ENCODE measurements at places on chromosomes 2 and 18.
A peak's percentile ranks its signal among the peaks of the same experiment; 100 is the strongest.

- DNase-seq, result no peak
Measured at GRCh38 chr2:18440141-18440661, 120.3 kb downstream of the RDH14 start.

GRCh38 chr2:9095690-9096089 is 92.2 kb upstream of the MBOAT2 start:
- DNase-seq, result no peak

DNA sequence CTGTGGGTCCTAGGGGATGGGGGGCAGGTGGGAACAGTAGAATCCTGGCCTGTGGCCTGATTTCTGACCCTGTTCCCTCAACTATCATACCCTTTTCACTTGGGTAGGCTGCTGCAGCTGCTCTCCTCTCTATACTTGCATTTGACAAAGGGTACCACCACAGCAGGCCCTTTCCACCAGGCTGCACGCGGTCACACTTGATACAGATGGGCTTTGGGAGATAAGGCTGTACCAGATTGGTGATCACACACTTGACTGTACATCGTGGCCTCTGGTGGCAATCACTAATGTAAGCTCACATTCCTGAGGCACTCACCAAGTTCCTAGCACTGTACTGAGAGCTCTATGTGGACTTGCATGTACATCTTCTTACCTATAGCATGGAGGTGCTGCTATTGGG is 1.6 kb upstream of the RALB start:
- DNase-seq, result no peak

DNA sequence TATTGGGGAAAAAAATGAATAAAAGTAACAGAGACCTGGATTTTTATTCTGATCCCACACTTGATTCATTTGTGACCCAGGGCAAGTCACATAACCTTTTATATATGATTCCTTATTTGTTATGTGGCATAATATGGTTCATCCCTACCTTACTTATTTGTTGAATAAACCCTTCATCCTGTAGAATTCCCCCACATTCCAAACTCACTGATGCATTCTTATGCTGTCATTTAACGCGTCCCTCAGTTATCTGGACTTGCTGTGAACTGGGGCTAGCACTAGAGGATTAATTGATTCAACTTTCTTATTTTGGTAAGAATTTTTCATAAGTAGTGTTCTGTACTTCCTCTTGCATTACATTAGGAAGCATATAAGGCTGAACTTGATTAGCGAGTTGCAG is 384.7 kb upstream of the RAB12 start:
- DNase-seq, result no peak

- DNase-seq, result no peak
Measured at GRCh38 chr2:15287447-15288184, 273.5 kb downstream of the NBAS start.

DNA sequence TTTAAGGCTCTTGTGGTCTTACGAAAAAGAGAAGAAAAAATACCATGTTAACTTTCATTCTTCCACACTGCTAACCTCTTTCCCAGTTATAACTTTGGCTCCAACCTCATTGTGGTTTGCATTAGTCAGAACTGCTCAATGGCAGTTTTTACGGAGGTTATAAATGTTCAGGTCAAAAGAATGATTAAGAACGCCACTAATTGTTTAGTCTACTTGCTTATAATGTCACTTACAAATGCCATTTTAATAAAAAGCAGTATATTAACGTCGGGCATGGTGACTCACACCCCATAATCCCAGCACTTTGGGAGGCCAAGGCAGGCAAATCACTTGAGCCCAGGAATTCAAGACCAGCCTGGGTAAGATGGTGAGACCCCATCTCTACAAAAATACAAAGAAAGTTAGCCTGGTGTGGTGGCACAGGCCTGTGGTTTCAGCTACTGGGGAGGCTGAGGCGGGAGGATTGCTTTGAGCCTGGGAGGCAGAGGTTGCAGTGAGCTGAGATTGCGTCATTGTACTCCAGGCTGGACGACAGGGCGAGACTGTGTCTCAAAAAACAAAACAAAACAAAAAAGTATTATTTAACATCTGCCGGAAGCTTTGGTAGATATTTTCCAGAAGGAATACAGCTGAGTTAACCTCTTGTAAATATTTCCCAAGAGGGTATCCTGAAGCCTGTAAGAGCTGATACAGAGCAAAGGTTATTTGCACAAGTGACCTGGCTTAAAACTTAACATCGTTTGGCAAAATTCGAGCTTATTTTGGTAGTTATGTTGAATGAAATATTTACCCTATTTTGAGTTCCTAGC is 5.1 kb downstream of the AGPS start:
- no peak for DNase-seq

- no peak for DNase-seq
Measured at GRCh38 chr2:162915858-162916257, 77.3 kb upstream of the KCNH7 start.

DNA sequence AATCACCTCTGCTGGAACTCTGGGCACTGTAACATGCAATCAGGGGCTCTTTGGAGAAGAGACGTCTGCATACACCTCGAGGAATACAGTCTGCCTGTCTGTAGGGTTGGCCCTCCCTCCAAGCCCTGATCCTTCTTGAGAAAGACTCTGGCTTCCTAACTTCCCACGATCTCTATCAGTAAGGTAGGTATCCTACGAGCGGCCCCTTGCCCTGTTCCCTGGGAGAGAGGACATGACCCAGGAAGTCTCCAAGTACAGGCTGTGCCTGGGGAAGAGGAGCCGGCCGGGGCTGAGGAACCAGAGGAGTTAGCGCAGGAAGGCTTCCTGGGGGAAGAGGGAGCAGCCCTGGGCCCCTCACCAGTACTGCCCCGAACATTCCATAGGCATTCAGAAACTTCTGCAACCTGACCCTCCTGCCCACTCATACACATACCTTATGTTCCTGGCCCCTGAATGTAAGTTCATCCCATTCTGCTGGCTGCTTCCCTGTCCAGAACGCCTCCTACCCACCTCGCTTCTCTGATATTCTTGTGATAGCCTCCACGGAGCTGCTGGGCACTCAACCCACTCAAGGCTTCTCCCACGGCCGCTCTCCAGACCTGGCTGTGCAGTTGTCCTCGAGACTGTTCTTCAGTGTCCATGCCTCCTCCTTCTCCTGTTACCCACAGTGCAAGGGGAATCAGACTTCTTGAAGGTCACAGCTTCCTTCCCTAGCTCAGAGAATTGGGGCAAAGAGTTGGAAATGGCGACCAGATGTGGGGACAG is 116.1 kb downstream of the CYP26B1 start:
- no peak for DNase-seq

DNA sequence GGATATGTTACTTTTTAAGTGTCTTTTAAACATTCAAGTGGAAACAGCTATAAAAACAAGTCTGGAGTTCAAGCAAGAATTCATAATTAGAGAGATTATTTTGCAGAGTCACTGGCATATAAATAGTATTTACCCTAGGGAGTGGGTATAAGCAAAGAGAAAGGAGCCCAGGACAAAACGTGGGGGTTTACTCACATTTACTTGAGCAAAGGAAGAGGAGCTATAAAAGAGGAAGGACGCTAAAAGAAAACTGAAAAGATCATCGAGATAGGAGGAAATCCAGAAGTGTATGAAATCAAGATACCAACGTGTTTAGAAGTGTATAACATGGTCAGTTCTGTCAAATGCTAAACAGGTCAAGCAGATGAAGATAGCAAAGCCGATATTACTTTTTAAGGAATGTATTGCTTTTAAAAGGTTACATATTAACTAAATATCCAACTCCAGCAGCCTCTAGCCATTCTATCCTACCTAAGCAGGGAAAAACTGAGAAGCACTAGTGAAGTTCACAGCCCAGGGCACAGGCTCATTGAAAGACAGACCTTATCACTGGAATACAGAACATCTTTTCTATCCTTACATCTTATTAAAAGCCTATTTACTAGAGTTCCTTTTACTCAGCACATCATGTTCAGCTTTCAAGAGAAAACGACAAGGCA is 8.6 kb downstream of the KANSL1L start:
- DNase-seq, result no peak

DNA sequence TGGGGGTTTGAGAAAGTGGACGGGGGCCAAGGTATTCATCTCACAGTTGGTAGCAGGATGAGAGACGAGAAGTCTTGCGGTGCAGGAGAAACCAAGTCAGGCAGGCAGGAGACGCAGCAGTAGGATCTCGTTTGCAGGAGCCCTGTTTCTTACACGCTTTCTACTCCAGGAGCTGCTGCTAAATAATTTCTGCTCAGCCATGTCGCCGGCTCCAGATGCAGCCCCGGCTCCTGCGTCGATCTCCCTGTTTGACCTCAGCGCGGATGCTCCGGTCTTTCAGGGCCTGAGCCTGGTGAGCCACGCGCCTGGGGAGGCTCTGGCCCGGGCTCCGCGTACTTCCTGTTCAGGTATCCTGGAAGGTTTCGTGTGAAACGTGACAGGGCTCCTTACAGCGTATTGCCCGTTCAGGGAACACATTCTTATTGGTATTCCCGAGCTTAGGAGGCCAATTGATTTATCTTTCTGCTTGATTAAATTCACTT is 494 bp downstream of the ANKZF1 start:
- peak; percentile 30 for DNase-seq
